ENCODE measurements at places on chromosomes 2 and 18.

DNA sequence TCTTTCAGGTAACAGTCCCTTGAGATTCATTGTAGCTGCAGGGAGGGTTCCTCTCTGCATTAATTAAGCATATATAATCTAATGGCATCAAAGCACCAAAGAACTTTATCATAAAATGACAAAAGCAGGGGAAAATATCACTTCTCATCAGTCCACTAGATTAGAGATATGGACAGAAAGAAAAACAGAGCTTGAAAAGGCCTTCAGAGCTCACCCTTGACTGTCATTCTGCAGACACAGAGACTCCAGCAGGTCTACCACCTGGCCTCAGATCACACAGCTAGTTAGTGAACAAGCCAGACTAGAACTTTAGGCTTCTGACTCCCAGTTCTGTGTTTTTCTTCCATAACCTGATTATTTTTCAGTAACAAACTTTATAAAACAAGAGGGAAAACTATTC, 88.5 kb downstream of the FIGN start:
- DNase-seq, result no peak

DNA sequence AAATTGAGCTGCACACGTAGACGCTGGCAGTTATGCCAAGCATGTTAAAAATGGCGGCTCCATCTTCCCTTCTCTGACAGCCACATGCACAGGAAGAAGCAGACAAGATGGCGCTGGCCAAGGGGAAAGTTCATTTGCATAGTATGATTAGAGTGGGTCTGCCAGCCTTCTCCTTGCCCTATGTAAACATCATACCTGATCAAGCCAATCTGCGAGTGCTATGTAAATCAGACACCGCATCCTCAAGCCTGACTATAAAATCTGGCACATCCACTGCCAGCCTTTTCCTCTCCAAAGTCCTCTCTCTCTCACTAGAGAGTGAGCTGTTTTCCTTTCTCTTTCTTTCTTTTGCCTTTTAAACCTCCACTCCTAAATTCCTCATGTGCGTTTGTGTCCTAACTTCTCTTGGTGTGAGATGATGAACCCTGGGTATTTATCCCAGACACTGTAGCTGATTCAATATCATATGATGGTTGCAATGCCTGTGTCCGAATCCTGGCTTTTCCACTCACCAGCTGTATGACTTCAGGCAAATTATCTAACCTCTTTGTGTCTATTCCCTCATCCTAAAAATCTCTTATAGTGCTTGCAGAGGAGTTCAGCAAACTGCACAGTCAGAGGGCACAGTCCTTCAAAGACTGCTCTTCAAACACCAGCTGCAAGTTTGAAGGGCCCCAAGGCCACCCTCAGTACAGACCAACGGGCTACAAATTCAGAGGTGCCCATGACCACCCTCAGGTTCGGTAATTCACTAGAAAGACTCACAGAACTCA, 39.3 kb upstream of the ITSN2 start:
- no peak for DNase-seq

DNA sequence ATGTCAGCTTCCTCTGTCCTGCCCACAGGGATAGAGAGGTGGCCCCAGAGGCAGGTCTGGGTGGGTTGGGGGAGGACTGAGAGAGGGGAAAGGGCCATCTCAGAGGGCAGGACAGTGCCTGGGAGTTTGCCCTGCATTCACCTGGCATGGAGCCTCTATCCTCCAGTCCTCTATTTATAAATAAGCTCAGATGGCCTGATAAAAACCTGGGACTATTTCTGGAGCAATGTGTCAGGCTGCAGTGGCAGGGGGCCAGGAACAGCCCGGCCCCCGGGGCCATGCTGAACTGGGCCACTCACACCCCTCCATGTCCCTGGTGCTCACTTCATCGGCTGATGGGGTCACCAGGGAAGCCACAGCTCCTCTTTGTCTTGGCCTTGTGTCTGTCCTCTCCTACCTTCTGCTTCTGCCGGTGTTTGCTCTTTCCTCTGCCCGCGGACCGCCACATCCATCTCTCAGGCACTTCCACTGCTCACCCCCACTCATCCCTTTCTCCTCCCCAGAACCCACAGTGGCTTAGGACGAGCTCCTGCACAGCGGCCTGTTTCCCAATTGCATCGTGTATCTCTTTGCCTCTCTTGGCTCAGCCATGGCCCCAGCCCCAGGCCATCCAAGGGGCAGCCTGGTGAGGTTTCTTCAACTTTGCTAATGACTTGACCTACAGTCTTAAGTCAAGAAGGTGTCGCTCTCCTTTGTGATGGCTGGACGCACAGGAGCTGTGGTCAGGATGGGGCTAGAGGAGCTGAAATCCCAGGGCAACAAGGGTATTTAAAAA, 38.8 kb downstream of the SCTR start:
- no peak for DNase-seq

DNA sequence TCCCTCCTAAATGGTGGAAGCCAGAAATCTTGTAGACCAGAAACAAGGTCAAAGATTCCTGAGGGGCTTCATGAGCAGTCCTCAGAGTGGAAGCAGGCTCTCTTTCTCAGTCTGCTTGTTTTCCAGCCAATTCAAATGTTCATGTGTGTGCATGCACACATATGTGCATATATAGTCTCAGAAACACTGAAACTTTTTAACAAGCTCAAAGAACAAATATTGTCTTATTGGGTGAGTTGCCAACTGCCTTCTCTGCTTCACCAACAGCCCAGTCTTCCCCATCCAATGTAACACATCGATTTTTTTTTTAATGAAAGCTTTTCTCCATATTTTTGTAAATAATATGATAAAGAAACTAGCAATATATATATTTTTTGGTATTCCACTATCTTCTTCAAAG, 3.7 kb downstream of the CACNB4 start:
- DNase-seq, result no peak

All from renal cortical epithelial cell (primary cell).